ENCODE measurements at places on chromosomes 1 and 21.

- no peak for DNase-seq
These were observed 191.2 kb upstream of the LYPLAL1 start for GRCh38 chr1:218982482-218982881.

GRCh38 chr1:228081578-228082213 lies 812 bp upstream of the ARF1 start:
- no peak for DNase-seq

DNA sequence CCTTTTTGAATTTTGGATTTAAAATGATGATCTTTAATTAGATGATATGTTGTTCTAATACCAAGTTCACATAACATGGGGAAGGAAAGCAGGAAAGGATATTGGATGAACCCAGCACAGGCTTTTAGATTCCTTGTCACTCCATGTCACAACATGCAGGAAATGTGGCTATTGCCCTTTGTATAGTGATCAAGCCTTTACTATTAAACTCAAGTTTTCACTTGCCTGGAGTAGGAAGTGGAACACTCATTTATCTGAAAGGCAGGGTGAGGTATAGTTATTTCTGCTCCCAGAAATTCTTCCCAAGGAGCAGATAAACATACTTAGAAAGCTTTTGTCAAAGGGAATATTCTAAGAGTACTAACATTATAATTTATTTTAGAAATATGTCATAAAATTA lies 37.2 kb upstream of the BCAS2 start:
- no peak for DNase-seq

- no peak for DNase-seq
These were observed 2.3 kb upstream of the NRAS start for GRCh38 chr1:114718661-114719423.

GRCh38 chr1:205061227-205061626 lies 18.2 kb downstream of the CNTN2 start:
- no peak for DNase-seq

- DNase-seq: no peak
These were observed 2.0 kb downstream of the ARHGEF16 start for GRCh38 chr1:3456449-3456963.

DNA sequence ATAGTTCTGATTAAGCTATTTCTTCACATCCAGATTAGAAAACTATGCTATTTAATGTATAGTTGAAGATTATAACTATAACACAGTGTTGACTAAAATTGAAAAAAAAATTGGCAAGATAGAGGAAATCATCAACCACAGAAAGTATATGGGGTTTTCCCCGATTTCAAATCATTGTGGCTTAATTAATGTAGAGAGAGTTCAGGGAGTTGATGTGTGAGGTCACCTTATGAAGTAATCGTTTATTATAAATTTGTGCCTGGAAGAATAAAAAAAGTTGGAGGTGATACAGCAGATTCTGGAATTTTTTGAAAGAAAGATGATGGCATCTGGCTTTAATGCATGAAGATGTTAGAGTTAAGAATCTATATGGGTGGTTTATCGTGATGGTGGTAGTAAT lies 84.3 kb downstream of the PTGS2 start:
- no peak for DNase-seq

DNA sequence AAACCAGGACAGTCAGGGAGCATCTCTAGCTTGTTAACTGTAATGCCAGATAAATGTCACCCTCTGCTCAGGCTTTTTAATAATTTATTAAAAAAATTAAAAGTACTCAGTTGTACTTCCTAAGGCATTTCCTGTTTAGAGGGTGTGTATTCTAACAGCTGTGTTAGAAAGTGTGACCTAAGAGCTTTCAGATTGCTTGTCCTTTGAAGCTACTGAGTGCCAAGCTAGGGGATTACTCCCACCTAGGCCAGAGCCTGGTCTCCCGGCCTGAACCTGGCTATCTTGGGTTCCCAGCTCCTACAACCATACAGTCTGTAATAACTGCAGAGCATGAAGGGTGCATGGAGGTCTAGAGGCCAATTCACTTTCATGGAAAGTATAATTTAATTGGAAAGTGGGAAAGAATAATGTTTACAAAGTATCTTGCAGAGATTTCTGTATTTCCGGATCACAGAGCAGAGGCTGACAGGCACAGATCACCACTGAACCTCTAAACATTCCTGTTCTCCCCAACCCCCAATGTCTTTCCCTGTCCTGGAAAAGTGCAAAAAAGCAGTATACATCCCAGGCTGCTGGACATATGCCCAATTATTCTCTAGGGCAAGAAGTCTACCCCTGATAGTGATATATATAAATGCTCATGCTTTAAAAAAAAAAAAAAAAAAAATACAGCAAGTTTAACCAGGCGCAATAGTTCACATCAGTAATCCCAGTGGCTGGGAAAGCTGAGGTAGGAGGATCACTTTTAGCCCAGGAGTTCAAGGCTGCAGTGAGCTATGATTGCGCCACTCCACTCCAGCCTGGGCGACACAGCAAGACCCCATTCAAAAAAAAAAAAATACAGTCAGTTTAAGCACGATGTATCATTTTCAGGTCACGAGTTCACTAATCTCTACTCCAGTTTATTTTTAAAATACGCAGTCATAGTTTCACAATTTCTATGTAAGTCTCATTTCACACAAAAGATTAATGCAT lies 36.7 kb upstream of the RAP1A start:
- DNase-seq: no peak

DNA sequence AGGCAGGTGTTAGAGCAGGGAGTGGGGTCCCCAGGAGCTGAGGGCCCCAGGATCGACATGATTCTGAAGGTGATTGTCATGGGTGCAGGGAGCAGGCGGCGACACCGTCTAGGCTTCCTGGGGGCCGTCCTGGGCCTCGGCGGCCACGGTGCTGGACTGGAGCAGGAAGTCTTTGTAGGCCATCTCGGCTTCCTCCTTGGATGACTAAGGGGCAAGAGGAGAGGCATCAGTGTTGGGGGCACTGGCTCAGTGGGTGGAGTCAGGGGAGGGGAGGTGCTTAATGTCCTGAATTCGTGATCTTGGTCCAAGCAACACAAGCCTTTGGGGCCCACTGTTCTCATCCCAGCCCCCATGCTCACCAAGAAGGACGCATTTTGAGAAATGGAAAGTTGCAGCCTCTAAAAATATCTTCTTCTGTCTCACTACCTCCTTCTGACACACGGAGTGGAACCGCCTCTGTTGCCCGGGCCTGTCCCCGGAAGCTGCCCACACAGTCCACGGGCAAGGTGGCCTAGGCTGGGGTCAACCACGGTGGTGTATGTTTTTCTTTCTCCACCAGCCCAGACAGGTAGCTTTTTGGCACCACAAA lies 8.6 kb upstream of the FCMR start:
- DNase-seq: no peak

- DNase-seq: no peak
These were observed 3.1 kb upstream of the EVA1B start for GRCh38 chr1:36326499-36326898.

Data from activated CD4-positive, alpha-beta T cell treated with anti-CD3 and anti-CD28 coated beads for 4 hours (primary cell).